PC-9 (cell line): ENCODE measurements at places on chromosomes 7 and 10. TPM values are rescaled to one million over a fixed set of nuclear protein-coding genes. Genes with fewer than 3 reads are reported as not detected.

SLC26A5 gene
- total RNA-seq, result not detected in 2 replicates

PTPRZ1 gene
- 0.28 and 0.37 TPM in 2 replicates for total RNA-seq

SLC39A12 gene
- total RNA-seq, result not detected in 2 replicates

TUBB8 gene
- total RNA-seq, result 0.53 and 0.59 TPM in 2 replicates

MAGI2 gene
- 0.92 and 1.6 TPM in 2 replicates for total RNA-seq

ACTR3C gene
- total RNA-seq, result 24.1 and 34.5 TPM in 2 replicates
